NCI-H748 treated with DMSO at 0.1 percent for 48 hours (cell line): ENCODE measurements at places on chromosomes 13 and 19.
A peak's percentile ranks its signal among the peaks of the same experiment; 100 is the strongest.

DNA sequence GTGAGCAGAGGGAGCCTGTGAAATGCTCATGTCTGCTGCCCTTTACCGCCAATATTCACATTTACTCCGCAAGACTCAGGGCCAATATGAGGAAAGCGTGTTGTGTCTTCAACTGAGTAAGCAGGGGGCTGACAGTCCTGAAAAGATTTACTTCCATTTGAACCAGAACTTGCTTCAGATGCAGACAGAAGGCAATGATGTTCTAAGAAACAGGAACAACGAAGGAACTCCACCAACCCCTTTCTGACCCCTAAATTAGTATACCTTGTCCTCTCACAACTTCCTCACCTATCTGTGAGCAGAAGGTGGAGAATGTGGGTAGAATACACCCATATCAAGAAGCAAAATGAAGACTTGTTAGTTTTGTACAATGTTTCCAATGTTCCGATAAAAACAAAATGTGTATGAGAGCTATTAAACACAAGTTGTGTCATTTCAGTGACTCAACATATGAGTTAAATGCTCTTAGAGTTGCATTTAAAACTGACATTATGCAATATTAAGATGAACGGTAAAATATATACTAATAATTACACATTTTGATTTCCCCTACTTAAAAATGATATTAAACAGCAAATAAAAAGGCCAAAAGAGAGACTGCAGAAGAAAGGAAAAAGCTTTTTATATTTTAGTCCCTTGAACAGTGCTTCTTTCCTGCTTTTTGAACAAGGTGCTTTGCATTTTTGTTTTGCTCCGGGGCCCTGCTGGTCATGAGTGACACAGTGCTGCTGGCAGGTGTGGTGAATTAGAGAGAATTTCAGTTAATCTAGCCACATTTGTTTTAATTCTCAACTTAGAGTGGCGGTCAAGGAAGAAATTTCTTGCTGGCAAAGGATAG, 16.0 kb downstream of the TMEM272 start:
- no peak for DNase-seq

DNA sequence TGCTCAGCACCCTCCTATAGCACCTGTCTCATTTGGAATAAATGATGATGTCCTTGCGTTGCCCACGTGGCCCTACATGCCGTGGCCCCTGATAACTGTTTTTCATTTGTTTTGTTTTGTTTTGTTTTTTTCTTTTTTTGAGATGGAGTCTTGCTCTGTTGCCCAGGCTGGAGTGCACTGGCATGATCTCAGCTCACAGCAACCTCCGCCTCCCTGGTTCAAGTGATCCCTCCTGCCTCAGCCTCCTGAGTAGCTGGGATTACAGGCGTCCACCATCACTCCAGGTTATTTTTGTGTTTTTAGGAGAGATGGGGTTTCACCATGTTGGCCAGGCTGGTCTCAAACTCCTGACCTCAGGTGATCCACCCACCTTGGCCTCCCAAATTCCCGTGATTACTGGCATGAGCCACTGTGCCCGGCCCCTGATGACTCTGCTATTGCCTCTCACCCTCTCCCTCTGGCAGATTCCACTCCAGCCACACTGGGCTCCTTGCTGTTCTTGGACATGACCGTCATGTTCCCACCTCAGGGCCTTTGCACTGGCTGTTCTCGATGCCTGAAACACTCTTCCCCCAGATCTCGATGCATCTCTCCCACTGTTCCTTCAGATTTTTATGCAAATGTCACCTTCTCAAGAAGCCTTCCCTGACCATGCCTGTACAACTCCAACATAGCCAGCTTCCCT, 7.4 kb downstream of the C5AR2 start:
- no peak for DNase-seq

DNA sequence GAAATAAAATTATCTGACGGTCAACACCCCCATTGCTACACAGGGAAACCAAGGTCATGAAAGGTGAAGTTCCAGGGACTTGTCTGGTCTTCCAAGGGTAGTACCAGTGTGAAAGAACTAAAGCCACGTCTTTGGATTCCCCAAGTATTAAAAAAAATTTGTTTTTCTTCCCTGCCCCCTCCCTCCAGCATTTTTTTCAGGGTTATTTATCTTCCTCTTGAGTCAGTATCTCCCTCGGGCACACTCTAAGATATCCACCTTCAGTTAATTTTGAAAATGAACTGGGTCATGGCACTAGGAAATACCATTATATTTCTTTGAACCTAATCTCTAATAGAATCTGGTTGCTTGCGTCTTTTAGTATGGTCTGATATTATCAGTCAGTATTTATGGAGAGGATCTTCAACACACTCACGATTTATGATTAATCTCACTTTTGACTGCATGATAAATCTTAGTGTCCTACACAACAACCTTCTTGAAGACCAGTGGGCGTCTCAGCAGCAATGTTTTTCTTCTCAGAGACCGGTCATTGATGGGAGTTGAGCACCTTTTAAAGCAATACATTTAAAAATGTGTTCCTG, 9.1 kb downstream of the ATP8A2 start:
- no peak for DNase-seq

DNA sequence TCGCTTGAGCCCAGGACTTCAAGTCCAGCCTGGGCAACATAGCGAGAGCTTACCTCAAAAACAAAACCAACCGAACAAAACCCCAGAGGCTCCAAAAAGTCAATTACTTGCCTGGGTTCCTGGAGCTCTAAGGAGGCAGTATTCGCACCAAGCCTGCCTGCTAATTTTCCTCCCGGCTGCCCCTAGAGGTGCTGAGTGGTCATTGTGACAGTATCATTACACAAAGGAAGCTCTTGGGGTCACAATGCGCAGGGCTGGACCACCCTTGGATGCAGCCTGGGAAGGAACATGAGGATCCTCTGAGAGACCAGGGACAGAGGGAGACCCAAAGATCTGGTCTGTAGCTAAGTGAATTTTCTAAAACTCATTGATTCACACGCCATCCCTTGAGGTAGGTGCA, 8.5 kb upstream of the PEX11G start:
- DNase-seq: no peak

DNA sequence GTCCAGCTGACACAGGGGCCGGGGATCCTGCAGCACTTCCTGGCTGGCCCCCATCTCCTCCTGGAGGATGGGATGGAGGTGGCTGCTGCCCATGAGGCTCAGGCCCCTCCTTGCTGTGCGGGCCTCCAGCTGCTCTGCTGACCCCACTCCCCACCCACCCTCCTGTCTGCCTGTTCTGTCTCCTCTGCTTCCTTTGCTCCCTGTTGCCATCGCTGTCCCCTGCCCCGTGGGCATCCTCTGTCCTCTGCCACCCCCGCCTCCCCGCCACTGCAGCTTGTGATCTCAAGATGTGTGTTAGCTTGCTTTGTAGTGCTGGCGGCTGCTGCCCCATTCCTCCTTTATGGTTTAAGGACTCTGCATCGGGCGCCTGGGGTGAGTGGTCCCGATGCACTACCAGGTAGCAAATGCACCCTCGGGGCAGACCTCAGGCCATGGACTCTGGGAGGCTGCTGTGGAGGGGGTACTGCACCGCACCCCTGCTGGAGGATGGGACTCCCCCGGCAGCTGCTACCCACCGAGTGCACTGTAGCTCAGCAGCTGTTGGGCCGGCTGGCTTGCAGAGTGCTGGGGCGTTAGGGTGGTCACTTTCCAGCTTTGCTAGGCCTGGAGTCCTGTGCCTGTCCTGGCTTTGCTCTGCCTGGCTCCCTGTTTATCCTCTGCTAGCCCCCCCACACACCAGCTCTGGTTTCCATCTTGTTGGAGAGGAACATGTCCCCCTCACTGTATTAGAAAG, 15.8 kb upstream of the C19orf33 start:
- no peak for DNase-seq

DNA sequence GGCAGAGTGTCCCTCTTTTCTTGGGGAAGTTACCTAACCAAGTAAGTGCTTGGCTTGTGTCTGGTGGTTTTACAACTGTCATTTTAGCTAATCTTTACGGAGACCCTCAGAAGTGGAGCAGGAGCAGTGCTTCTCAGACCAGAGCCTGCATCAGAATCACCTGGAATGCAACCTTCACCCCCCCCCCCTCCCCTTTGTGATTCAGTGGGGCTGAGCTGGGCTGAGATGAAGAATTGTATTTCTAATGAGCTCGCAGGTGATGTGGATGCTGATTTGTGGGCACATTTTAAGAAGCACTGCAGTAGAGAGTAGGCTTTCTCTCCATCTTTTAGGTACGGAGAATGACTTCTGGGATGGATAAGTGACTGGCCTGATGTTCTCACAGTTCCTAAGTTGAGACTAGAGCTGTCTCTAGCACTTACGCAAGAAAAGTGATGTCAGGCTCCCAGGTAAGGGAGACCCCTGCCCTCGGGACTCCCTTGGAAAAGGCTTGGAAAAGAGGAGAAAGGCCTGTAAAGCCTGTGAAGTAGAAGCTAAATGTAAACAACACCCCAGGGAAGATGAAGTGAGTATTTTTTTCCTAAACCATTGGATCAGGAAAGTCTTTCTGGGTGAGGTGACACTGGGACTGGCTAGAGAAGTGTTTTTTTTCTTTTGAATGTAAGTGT, 23.3 kb upstream of the RNF113B start:
- DNase-seq: no peak

GRCh38 chr19:34995551-34995950, 4.6 kb upstream of the GRAMD1A start:
- no peak for DNase-seq

DNA sequence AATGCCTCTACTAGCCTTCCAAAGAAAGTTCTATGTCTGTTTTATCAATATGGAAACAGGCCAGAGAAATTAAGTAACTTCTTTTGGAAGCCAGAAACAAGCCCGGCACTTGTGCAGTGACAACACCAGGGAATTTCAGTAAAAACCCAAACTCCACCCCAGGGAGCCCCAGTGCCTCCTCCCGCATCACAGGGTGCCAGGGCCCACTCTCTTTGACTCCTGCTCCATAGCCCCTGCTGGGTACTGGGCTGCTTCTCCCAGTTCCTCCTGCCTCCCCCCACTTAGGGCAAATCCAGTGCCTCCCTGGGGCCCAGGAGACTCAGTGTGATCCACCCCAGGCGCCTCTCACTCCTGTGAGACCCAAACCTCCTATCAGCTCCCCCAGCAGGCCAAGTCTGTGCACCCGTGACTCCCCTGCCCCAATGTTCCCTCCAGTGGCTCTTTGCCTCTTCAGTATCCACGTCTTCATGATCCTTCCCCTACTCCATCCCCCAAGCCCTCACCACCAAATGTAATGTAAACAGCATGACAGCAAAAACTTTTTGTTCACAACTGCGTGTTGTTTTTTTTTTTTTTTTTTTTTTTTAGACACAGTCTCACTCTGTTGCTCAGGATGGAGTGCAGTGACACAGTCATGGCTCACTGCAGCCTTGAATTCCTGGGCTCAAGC, 2.3 kb upstream of the FFAR3 start:
- no peak for DNase-seq

DNA sequence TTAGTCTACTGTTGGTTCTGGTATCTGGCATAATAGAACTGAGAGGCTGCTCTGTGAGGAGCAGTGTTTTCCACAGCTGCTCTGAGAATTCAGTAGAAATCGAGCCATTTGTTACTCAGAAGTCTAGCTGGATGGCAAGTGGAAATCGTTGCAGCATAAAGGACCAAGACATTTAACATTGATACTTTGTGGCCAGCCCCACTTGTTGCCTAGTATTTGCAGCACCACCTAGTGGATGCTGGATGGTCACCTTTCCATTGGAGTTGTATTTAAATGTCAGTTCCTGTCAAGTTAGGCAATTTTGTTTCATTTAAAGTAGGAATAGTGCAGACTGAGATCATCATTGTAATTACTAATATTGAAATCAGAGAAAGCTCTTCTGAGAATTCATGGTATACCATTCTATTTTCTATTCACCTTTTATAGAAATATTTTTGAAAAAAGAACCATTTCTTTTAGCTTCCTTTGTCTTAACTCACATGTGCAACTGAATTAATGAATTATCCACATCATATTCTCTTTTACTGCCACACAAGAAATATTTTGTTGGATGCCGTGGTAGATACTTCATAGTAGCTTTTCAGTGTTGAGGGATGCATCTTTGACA, 64.6 kb downstream of the PDS5B start:
- peak; percentile 92 for DNase-seq
